ENCODE measurements at places on chromosomes 16 and 17.
A peak's percentile ranks its signal among the peaks of the same experiment; 100 is the strongest.

- DNase-seq, result no peak
Measured at GRCh38 chr16:27217256-27217655, 13.9 kb downstream of the KDM8 start.

DNA sequence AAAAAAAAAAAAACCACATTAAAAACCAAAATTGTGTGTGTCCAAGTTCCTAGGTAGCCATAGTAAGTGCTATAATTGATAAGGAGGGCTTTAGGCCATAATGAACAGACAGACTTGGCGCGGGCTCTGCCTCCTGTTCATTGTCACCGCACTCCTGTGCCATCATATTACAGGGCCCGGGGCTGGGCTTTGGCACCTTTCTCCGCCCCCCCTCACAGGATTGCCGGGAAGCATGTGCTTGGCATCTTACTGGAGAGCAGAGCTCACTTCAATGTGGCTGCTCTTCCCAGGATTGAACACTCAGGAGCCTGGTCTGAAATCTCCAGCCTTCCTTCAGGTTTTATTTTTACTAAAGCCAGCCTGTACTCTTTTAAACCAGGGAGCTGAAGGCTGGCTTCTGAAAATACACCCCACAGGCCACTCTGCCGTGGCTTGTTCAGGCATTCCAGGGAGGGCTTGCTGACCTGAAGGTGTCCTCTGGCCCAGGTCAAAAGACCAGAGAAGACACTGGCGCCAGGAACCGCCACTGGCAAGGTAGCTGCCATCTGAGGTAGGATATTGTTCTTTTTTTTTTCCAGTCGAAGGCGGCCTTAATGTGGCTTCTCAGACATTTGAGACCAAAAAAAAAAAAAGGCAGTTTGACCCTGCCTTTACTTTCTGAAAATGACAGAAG is 39.3 kb downstream of the DHRS7B start:
- DNase-seq, result no peak

DNA sequence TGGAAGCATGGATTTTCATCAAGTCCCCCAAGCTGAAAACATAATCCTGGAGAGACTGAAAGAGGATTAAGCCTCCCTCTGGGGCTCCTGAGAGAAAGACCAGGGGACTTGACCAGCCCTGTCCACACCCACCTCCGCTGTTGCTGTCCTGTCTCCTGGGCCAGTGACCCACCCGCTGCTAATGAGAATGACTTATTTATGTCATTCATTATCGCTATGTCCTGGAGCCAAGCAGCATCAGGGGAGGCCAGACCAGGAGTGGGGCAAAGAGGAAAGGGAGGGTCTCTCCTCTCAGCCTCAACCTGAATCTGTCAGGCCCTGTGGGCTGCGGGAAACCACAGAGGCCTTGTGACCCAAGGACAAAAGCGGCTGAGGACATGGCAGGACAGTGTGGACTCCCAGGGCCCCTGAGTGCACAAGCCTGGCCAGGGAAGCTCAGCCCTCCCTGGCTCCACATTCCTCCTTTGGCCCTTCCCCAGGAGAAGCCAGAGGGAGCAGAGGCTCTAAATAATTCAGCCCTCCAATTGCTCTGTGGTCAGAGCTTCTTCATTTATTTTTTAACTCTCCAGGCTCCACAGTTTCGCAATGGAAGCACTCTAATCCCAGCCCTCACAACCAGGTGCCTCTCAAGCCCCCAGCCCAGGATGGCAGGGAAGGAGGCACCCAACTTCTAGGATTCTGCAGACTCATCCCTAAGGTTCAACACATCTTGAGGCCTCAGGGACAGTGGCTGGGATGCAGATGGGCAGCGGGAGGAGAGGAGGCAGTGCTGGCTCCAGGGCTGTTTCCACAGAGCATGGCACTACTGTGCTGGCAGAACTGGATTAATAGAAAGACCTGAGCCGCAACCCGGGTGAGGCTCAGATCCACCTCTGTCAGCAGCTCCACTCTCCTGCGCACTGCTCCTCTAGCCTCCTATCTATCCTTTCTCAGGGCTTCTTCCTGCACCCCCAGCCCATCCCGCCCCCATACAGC is 19.1 kb downstream of the CUEDC1 start:
- DNase-seq, result no peak

DNA sequence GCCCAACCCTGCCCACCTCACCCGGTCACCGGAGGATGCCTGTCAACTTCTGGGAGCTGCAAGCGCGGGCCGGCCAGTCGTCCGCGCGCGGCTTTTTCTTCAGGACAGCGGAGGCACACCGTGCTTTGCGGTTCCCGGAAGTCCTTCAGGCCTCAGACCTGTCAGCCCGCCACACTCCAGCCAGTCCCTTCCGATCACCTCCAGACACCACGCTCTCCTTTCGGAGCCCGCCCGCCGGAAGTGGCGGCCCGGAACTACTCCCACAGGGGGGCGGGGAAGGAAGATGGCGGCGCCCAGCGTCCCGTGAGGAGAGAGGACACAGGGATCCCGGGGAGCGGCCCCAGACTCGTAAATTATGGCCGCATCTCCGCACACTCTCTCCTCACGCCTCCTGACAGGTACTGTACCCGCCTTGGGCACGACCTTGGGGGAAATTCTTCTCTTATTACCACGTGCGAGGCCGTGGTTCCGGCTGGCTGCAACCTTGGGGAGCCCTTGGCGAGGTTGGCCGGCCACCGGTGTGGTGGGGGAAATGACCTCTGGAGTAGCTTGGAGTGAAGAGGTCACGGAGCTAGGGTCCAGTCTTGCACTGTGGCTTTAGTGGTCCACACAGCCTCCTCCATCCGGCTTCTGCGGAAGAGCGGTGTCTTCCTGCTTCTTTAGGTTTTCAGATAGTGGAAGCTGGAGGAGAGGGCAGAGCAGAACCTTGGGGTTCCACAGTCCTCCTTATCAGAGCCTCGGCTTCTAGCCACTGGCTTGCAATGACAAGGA is at the start of gene COX10:
Gene COX10, plus strand, starts transcription at position 254 of the 771 bp plus-strand sequence. Its CDS starts 102 bp downstream, at position 356.
- peak; percentile 75 for DNase-seq

DNA sequence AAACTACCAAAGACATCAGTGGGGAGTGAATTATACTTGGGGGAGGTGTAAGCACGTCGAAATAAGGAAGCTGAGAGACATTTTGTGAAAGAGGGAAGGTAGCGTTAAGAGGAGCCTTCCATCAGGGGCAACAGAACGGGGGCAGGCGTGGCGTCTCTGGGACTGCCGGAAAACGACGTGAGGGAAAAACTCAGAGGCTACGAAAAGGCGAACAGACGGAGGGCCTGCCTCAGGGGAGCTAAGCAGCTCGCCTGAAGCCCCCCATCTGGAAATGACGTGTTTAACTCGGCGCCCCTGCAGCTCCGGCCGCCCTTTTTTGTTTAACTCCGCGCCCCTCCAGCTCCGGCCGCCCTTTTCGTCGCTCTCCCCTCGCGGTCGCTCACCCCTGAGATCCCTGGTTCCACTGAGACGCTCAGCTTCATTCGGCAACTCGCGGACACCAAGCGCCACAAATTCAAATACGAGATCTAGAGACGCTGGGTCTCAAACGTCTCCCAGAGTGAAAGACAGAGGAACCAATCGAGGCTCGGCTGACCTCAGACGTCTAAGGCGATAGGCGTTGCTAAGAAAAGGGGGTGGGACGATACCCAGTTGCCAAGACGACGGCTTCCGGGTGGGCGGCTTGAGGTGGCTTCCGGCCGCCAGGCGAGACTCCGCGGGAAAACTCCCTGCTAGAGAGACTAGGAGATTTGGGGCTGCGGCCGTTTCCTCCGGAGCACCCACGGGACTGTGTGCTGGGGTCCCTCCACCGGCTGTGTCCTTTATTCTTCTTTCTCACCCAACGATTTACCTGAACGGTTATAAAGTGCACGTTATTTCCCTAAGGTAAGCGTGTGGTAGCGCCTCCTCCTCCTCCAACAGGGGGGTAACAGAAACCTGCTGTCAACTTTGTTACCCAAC is 383.2 kb downstream of the ZFHX3 start:
- peak; percentile 88 for DNase-seq

- DNase-seq, result no peak
Measured at GRCh38 chr16:3119701-3120408, 7.5 kb downstream of the ZNF205 start.

DNA sequence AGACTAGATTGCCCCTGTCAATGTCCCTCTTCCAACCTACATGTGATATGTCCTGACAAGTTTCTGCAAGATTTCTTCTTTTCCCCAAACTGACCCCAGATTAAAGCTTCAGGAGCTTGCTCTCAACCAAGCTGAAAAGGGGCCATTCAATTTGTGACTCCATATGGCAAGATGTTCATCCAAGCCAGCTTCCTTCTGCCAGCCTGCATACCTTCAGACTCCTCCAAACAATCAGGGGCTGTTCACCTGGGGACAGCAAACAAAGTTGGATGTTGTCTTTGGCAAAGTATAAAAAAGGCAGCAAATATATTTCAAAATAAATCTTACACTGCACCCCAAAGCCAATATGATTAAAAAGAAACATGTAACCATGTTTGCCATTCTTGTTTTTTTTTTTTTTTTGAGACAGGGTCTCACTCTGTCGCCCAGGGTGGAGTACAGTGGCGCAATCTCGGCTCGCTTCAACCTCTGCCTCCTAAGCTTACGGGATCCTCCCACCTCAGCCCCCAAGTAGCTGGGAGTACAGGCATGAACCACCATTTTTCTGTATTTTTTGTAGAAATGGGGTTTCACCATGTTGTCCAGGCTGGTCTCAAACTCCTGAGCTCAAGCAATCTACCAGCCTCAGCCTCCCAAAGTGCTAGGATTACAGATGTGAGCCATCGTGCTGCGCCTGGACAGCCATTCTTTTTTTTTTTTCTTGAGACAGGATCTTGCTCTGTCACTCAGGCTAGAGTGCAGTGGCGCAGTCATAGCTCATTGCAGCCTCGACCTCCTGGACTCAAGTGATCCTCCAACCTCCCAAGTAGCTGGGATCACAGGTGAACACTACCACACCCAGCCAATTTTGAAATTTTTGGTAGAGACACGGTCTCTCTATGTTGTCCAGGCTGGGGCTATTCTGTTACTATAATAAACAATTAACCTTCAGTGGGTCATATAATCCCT is 50.0 kb upstream of the AKAP1 start:
- no peak for DNase-seq

DNA sequence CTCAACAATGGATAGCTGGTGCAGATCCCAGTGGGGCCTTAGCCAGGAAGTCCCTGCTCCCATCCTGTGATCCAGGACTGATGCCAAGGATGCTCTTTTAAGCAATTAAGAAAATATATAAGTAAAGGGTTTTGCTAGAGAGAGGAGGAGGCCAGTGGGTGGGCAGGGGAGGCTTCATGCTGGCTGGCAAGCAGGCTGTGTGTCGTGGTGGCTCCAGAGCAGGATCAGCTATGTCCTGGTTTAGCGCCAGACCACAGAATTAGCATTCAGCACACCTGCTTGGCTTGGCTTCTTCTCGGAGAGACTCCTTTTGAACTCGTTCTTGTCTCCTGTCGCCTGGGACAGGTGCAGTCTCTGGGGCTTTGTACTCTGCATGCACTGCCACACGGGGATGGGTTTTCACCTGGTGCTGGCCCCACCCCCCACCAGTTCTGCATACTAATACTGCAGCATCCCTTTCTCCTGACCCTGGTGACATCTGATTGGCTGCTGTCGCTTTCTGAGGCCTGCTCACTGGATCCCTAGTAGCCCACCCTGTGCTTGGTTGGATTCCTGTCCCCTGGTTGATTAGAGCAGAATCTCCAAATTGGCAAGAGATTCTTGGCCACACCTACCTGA is 66.1 kb downstream of the PLD6 start:
- DNase-seq, result no peak

GRCh38 chr17:44927696-44928095 is 12.4 kb upstream of the GFAP start:
- DNase-seq, result no peak

DNA sequence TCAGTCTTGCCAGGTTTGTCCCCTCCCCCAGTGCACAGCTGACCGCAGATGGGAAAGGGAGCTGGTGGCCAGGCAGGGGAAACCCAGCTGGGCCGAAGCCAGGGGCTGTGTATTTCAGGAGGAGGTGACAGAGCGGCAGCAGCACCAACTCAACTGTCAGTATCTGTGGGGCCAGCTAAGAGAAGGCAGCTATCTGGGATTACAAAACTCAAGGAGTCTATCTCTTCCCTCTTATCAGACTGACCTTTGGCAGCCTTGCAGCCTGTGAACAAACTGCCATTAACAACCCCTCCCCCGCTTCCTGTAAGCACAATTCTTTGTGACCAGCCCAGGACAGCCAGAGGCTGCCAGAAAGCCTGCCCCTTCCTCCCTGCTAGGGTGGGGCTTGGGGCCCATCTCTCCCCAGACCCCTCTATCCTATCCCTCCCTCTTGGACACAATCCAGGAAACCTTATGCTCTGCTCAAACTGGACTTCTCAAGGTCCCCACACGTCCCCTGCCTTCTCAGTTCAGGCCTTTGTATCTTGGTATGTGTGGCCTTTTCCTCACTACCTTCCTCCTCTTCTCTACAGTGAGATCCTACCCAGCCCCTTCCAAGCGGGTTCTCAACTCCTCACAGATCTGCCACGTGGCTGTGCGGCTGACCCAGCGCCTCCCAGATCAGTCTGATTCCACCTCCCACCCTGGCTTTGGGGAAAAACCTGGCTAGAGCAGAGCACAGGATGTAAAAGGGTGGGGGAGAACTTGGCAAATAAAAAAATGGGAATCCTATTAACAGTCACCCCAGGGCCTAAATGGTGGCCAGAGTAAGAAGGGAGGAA is 10.5 kb downstream of the ST3GAL2 start:
- no peak for DNase-seq

DNA sequence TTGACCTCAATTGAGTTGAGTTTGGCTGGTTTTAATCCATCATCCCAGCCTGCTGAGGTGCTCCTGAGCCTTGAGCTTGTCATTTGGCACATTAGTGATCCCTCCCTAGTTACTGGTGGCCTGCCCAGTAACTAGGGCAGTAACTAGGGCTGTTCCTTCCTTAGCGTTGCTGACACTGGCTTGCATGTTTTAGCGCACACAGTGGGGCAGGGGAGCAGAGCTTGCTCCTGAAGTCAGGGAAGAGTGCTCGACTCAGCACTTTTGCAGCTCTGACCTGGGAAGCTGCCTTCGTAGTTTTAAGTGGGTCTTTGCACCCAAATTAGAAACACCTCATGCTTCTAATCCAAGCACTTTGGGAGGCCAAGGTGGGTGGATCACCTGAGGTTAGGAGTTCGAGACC is 15.7 kb downstream of the CCDC42 start:
- DNase-seq, result no peak

DNA sequence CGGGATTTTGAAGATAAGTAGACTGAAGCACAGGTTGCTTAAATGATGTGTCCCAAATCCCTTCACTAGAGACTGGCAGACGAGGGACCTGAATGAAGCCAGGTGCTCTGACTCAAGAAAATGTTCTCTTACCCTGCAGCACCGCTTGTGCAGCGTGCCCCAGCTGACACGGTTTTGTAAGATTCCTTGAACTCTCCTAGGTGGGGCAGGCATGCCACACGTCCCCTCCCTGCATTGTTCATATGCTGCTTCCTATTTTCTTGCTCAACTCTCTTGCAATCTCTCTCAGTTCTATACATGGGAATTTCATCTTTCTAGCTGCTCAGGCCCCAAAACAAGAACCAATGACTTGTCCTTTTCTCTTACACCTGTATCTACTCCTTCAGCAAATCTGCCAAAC is 22.1 kb upstream of the HNF1B start:
- no peak for DNase-seq

- DNase-seq, result no peak
Measured at GRCh38 chr16:49335828-49336227, 37.8 kb upstream of the C16orf78 start.

GRCh38 chr17:75861927-75862317 is 6.8 kb upstream of the WBP2 start:
- DNase-seq, result no peak

All from activated CD4-positive, alpha-beta T cell treated with anti-CD3 and anti-CD28 coated beads for 1 hour (primary cell).